ENCODE measurements at places on chromosomes 12 and 14.

- no peak for DNase-seq
Measured at GRCh38 chr14:23468704-23469126, 788 bp upstream of the NGDN start.

GRCh38 chr12:114924946-114925475 is 241.0 kb upstream of the TBX3 start:
- DNase-seq, result peak; percentile 34

DNA sequence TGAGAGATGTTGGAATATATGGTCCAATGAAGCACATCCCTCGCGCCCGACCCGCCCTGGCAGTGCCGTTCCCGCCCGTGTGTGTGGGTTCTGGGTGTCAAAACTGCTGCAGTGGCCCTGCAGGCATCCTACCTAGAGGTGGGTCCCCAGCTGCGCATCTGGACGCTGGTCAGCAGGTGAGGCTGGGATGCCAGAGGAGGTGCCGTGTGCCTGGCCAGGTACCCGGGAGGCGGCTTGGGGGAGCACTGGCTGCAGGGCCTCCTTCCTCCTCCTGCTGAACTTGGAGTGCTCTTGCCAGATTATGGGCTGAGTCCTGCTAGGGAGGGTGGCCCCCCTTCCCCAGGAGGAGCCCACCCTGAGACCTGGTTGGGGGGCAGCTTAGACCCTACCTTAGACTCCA is 5.2 kb downstream of the MTA1 start:
- DNase-seq, result no peak

- no peak for DNase-seq
Measured at GRCh38 chr14:100733152-100733850, 6.6 kb downstream of the DLK1 start.

GRCh38 chr14:24665440-24665991 is 31.5 kb upstream of the GZMB start:
- no peak for DNase-seq

DNA sequence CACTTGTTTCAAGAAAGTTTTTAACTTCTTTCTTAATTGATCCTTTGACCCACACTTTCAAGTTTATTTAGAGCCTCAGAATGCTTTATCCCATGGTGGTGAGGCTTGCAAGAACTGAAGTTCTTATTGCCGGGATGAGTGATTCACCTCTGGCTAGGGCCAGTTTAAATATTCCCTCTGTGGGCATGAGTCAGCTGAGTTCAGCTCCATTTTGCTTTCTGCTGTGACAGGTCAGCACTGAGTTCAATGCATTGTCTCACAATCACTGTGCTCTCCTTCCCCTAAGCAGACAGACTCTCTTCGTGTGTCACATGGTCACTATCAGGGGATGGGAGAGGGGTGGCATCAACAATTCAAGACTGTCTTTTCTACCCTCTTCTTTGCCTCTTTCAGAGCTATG is 514.6 kb upstream of the FBXO33 start:
- no peak for DNase-seq

GRCh38 chr14:44768935-44769334 is 192.8 kb downstream of the KLHL28 start:
- no peak for DNase-seq

DNA sequence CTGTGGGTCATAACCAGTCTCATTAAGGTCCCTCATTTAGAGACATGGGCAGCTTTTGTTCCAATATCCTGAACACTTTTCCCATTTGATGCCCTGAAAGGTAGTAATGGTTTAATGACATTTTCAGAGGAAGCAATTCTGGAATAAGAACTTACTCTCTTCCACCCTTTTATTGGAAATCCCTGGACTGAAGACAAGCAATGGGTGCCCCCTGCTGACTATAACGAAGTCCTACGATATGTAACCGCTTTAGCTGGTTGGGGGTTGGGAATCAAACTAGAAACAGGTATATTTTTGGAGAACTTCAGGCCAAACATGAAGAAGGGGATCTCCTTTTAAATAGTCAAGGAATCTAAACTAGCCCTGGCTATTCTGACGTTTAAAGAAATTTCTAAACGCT is 20.5 kb downstream of the SARNP start:
- DNase-seq, result peak; percentile 24

DNA sequence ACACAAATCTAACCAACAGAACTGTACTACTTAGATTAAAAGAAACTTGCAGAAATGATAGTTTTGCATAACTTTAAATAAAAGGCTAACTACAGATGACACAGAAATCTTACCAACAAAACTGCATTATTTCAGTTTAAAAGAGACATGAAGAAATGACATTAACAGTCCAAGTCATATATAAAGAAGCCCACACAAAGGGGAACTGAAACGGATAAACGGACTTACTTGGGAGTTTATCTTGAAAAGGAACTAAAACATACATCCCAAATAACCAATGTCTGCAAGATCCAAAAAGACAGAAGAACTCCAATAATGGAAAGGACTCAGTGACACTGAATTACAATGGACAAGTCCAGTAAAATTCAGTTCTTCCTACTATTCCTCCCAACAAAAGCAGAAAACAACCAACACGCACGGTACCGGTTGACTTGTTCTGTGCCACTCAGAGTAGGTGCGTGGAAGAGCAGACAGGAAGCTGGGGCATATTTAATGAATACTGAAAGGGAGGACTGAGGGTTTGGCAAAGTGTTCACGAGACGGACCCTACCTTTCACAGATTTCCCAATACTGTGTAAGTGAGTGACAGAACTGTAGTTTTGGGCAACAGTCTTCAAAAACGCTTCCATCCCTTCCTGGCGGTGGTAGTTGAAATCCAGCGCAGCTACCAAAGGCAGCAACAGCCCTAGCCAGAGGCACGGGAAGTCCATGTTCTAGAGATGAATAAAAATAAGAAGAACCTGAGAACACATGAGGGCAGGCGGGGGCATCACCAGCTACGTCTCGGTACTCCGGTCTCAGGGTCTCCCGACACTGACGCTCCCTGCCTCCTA is 627 bp downstream of the CPM start:
- DNase-seq, result no peak

- DNase-seq, result no peak
Measured at GRCh38 chr14:68949601-68949965, 29.5 kb downstream of the ACTN1 start.

- no peak for DNase-seq
Measured at GRCh38 chr14:58628406-58628805, 9.4 kb upstream of the DACT1 start.

GRCh38 chr14:66330916-66331315 is 155.3 kb upstream of the CCDC196 start:
- no peak for DNase-seq

DNA sequence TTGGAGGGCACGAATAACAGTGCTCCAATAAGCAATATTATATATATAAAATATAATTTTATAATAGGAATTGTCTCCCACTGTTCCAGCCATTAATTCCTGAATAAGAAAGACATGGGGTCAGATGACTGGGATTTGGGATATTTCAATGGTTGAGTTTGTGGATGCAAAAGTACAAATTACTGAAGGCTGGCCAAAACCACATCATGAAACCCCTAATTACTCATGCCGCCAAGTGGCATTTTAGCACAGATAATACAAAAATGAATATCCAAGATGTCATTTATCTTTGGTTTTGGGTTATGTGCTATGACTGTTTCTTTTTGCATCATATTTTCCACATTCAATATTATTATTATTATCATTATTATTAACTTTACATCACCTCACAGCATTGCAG is 261.4 kb upstream of the TBX3 start:
- DNase-seq, result no peak

DNA sequence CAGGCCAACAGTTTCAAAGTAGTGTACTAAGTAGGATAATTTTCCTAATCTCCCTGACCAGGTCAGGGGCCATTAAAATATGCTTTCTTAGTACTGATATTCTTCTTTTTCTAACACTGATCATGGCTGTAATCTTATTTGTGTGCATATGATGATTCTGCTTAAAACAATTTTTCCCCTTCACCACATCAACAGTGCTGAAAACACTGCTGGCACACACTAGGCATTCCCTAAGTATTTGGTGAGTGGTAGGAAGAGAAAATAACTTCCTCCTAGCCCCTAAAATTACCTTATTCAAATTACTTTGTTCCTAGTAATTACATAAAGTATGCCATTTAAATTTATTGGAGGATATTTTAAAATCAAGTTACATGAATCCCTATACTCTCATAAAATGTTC is 49.9 kb upstream of the BBS10 start:
- no peak for DNase-seq

- no peak for DNase-seq
Measured at GRCh38 chr14:85300107-85300506, 229.8 kb upstream of the FLRT2 start.

DNA sequence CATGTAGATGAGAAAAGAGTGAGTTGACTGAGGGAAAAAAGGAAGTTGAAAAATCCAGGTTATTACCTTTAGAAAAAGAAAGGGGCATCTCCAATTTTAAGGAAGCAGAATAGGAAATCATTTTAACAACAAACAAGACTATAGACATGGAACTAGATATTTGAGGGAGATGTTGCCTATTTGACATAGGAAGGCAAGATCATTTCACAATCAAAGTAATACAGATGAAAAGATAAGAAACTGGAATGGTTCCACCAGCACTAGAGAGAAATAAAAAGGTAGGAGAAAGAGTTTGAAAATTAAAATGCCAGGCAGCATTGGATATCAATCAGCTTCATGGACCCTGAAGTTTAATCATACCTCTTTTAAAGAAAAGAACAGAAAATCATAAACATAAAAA is 881.0 kb upstream of the MGAT4C start:
- no peak for DNase-seq

GRCh38 chr12:115227137-115227615 is 543.2 kb upstream of the TBX3 start:
- DNase-seq, result no peak

- no peak for DNase-seq
Measured at GRCh38 chr12:117010693-117011451, 88.3 kb downstream of the TESC start.

DNA sequence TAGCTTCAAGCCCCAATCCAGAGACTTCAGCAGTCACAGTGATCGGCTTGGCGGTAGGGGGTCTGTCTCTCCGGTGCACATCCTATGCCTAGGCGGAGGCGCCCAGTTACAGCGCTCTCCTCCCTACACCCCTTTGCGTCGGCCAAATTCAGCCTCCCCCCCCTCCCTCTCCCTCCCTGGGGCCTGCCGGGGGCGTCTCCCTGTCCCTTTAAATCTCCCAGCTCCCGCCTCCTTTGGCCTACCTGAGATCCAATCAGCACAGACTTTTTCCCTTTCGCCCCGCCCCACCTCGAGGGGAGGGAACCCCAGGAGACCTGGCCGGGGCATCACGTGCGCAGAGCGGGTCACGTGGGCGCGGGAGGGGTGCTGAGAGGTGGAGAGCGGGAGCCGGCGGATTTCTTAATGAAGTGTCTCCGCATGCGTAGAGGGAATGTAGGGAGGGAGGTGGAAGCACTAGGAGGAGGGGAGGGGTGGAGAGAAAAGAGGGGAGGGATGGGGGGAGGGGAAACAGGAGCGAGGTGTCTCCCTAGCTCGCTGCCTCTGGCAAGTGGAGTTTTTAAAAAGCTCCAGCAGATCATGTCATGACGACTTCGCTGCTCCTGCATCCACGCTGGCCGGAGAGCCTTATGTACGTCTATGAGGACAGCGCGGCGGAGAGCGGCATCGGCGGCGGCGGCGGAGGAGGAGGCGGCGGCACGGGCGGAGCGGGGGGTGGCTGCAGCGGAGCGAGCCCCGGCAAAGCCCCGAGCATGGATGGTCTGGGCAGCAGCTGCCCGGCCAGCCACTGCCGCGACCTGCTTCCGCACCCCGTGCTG is at the start of gene HOXC13:
TSS of gene HOXC13 (plus strand) at position 506 of the 815 bp plus-strand sequence. CDS start at position 582, 76 bp downstream.
- peak; percentile 72 for DNase-seq

DNA sequence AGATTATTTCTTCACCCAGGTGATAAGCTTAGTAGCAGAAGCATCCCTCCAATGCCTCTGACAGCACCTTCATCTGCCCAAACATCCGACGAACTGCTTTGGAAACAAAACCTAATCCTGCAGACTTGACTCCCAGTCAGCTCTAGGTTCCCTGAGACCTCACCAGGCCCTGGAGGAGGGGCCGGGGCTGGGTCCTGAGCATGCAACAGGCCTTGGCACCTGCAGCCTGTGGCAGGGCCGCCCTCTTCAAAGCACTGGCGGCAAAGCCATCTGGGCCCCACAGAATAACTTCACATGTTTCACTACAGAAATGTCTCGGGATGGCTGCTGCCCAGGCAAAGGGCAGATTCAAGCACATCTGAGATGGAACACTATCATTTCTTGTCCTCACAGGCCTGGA is 133.3 kb downstream of the PIWIL1 start:
- DNase-seq, result no peak

DNA sequence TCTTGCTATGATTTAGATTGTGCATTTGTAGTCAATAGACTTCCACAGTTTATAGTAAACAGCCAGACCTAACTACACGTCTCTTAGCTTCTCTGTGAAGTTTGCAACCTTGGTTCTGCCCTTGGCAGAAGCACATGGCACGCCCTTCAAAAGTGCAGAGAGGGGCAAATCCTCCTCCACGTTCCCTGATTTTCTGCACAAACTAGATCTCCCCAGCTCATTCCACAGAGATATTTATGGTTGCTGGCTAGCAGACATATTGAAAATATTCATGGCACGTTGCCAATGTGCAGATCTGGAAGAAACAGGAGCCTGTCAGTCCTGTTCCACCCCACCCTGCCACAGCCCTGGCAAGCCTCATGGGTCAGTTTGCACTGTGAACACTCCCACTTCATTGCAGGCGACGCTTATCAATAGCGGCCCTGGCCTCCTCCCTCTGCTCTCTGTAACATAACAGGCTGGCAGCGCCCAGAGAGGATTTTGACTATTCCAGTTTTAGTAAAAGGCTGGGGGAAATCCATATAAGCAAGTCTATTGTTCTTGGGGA is 6.5 kb upstream of the LGALS3 start:
- peak; percentile 69 for DNase-seq

DNA sequence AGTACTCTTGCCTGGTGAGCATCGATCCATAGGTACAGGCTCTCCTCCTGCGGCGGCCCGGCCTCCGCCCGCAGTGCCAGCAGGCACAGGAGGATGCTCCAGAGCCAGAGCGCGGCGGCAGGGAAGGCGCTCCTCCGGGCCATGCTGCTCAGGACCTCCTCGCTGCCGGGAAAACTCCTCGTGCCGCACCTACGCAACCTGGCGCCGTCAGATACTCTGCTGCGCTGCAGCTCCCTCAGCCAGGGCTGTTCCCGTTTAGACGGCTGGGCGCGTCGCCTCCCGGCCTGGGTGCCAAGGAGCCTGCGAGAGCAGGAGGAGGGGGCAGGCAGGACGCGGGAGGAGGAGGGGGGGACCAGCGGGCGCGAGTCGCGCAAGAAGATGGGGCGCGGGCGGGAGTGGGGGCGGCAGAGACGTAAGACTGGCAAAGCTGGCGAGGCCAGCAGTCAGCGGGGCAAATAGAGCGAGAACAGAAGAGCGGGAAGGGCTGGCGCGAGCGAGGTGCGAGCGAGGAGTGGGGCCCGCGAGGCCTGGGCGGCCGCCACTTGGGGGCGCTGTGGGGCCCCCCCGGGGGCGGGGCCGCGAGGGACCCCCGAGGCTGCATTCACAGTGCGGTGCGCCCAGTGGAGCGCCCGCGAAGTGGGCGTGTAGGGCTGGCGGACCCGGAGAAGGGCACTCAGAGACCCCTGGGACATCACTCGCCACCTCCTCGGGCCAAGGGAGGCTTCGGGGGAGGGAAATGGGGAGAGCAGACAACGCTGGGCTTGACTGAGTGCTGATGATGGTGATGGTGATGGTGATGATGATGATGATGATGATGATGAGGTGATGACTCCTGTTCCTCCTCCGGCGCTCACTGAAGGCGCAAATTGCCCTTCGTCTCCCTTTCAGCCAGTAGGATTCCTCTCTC is at the start of gene WIF1:
TSS of gene WIF1 (minus strand) at position 257 of the 907 bp plus-strand sequence. CDS start at position 143, 114 bp downstream.
- no peak for DNase-seq

GRCh38 chr14:96252323-96252998 is 3.5 kb upstream of the BDKRB1 start:
- no peak for DNase-seq

GRCh38 chr12:108065069-108065468 is 64.0 kb upstream of the WSCD2 start:
- DNase-seq, result peak; percentile 15
